ENCODE measurements at places on chromosomes 2 and 18.

DNA sequence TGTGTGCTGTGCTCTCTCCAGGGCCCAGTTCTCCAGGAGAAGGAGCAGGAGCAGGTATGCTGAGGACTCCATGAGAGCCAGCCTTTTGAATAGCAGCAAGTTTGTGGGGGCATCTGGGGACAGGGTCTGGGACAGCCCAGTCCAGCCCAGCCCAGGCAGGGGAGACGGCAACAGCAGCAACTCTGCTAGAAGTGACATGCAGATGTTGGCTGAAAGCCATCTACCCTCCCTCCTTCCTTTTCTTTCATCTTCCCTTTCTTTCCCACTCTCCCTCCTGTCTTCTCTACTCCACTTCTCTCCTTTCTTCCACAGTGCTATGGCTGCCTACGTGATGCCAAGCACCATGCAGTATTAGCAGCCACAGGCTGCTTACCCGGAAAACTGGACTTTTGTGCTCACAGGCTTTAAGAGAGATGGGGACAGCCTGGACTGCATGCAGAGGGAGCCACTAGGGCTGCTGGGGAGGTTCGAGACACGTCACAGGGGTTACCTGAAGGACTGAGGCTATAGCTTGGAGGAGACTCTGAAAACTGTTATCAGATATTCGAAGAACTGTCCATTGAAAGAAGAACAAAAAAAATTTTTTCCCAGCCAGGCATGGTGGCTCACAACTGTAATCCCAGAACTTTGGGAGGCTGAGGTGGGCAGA is 23.8 kb upstream of the YWHAQ start:
- no peak for DNase-seq

DNA sequence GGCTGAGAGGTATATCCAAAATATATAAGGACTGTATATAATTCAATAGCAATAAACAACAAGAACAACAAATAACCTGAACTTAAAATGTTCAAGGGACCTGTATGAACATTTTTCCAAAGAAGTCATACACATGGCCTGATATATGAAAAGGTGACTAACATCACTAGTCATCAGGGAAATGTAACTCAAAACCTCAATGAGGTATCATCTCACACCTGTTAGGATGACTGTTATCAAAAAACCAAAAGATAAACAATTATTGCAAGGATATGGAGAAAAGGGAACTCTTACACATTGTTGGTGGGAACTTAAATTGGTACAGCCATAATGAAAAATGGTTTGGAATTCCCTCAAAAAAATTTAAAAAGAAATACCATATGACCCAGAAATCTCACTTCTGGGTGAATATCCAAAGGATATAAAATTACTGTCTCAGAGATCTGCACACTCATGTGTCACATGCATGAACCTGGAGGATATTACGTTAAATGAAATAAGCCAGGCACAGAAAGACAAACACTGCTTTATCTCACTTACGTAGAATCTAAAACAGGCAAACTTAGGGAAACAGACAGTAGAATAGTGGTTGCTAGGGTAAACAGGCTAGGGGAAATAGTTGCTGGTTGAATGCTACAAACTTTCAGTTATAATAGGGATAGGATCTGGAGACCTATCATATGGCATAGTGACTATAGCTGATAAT is 334.5 kb upstream of the MMADHC start:
- DNase-seq, result no peak

- DNase-seq, result no peak
Observed at GRCh38 chr2:219452361-219453317, 18.0 kb downstream of the SPEG start.

DNA sequence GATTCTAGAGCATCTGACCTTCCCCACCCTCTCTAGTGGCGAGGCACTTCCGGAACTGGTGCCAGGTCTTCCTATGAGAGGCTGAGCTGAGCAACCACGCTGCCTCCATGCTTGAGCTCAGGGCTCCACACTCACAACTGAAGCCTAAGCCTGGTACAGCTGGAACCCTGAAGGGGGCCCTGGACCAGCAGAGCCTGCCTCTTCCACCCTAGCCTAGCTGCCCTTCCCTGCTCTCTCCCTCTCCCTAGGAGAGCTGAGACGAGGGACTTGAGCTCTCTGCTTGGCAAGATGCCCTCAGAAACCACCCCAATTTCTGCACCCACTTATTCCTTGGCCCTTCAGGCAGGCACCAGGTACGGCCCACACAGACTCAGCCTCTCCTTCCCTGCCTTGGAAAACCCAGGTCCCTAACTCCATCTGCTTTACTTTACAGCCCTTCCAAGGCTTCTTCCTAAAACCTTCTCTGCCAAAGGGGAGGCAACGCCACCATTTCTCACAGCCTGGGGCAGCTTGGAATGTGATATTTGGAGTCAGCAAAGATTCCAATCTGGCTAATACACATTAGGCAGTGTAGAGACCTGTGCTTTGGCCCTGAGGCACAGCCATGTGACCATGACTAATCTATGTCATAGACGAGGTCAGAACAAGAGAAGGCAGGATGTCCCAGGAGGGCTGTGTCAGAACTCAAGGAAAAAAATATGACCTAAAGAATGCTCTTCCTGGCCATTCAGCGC is 18.8 kb downstream of the COX7A2L start:
- DNase-seq, result no peak

DNA sequence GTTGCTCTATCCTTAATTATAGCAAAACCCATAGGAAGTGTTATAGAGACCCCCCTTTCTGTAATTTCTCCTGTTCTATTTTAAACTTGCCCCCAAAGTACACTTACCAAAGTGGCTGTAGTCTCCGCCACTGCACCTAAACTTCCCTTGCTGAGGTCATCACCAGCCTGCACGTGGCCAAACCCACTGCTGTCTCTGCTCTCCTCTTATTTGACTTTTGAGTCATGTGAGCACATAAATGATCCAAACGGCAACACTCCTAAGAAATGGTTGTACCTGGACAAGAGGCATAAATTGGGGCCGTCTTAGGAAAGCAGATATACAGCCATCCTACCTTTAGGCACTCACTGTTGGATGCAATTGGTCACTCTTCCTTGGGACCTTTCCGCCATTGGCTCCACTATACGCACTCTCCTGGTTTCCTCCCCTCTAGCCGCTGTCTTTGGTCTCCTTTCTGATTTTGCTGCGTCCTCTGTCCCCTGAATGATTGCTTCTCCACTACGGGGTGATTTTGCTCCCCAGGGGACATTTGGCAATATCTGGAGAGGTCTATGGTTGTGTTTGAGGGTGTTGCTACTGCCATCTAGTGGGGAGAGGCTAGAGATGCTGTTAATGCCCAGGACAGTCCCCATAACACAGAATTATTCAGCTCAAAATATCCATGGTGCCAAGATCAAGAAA is 19.2 kb upstream of the IL36G start:
- peak; percentile 43 for DNase-seq

- no peak for DNase-seq
Observed at GRCh38 chr2:226661789-226662545, 137.7 kb downstream of the IRS1 start.

DNA sequence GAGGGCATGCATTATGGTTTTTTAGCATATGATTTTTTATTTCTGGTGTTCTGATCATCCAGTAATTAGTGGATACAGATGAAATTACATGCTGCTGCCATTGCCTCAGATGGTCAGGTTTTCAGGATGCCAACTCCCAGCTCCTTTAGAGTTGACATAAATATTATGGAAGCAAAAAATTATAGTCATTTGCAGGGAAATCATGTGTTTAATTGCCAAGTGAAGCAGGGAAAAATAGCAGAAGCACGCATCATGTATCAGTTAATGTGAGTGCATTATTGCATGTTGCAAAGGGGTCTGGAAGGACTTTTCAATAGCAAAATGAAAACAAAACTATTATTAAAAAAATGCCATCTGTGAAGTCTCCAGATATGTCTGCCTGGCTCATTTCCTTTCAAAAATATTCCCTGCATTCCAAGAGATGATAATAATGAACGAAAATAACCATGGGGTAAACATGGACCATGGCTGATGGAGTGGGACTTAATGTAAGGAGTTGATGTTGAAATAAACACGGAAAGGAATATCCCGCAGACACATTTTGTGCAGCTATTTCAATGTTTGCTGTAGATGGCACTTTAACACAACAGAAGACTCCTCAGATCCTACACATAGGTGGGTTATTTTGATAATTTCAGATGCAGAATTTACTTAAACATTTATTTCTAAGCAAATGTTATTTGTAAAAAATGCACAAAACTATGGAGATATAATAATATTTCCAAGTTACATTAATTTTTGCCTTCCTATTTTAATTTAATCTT is 87.7 kb upstream of the DYNAP start:
- no peak for DNase-seq

GRCh38 chr2:9069543-9069942 is 66.1 kb upstream of the MBOAT2 start:
- no peak for DNase-seq

- no peak for DNase-seq
Observed at GRCh38 chr2:44203542-44203941, 34.9 kb downstream of the PPM1B start.

DNA sequence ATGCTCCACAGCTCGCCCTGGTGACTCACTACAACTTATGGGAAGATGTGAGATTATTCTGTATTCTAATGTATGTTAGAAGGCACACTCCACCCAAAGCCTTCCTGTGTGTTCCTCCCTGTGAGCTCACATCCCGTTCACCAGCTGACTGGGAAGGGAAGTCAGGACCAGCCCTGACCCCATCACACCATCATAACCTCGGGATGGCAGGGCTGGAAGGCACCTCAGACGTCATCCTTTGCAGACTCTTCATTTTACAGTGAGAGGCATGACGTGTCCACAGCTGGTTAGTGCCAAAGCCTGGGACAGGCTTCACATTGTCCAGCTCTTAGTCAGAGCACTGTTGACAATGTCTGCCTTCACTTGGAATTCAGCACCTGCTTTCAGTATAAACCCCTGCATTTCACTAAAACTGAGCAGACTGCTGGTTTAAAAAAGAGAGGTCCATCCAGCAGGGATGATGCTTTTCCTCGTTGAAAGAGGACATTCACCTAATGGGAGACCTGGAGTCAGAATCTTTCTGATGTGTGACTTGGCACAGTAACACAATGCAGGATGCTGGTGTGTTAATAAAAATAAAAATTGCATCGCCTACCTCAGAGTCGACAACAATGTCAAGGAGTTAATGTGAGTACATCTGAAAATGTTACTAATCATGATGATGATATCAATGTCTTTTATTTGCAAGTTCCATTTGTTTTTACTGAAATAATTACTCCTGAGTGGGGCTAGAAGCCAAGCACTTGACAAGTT is 418.0 kb upstream of the TNP1 start:
- DNase-seq, result no peak

GRCh38 chr2:73292906-73293533 is 328 bp downstream of the EGR4 start:
- DNase-seq, result peak; percentile 42

DNA sequence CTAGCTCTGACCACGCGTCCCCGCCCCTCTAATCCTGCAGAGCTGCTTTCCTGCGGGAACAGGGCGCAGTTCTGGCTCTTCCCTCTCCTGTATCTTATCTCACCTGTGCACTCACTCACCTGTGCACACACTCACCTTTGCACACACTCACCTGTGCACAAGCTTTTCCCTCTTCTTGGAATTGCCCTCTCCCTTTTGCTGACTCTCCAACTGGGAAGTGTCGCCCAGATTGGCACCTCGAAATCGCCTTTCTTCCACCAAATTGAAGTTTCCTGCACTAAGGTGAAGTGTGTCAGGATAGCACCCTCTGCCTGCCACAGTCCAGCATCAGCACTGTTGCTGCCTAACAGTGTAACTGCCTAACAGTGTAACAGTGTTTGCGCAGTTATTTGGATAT is 566 bp upstream of the CMPK2 start:
- peak; percentile 77 for DNase-seq

DNA sequence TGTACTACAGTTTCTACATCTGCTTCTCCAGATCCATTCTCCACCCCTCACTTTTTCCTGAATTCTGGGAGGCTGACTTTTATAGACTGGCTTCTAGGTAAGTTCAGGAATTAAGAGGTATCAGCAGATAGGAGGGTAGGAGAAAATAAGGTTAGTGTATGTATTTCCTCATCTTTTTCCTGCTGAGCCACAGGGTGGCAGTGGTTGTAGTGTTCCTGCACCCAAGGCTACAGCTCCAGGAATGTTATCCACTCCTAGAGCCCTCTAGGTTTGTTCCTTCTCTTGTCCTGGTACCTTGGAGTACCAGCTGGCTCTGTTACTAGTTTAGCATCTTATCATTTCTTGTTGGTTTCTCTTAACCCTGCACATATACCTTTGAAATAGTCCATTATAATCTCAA is 40.7 kb upstream of the C2orf66 start:
- DNase-seq, result no peak

GRCh38 chr2:74632209-74632938 is 15.8 kb downstream of the M1AP start:
- DNase-seq, result peak; percentile 43

DNA sequence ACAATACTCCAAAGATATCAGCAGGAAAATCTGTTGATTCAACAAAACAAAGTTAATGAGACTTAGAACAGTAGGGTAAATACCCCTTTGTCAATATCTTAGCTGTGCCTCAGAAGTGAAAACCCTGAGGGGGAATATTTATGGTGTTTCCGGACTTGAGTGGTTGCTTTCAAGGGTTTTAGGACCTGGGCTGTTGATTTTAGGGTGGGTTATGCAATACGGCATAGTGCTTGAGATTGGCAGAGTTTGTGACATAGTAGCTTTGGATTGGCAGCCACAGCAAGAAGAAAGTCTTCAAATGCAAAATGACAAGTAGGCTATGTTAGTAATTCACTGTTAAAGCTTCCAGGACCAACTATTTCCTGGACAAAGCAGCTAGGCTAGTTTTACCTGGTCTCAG is 826.3 kb upstream of the CDH2 start:
- peak; percentile 19 for DNase-seq

- DNase-seq, result no peak
Observed at GRCh38 chr2:189522435-189523151, 58.0 kb downstream of the SLC40A1 start.

- DNase-seq, result no peak
Observed at GRCh38 chr2:113754160-113754559, 2.3 kb downstream of the SLC35F5 start.

- DNase-seq, result peak; percentile 92
Observed at GRCh38 chr2:63050334-63051041, at the start of gene OTX1. OTX1 (plus strand) TSS chr2:63050830; CDS start chr2:63052991, 2,161 bp downstream.

DNA sequence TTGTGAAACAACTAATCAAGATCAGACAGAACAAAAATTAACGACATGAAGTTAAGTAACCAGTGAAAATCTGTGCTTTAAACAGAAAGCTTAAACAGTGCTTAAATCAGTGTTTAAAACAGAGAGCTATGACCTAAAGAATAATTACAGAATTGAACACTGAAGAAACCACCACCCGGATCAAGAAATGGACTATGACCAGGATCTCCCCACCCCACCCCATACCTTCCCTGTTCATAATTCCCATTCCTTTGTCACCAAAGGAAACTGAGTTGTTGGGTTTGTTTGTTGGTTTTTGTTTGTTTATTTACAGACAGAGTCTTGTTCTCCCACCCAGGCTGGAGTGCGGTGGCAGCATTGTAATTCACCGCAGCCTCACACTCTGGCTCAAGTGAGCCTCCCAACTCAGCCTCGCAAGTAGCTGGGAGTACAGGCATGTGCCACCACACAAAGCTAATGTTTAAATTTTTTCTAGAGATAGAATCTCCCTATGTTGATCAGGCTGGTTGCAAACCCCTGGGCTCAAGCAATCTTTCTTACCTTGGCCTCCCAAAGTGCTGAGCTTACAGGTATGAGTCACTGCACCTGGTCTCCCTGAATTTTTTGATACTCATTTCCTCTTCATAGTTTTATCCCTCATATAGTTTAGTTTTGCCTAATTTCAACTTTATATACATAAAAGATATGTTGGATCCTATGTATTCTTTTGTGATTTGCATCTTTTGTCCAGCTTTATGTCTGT is 8.2 kb upstream of the ALPG start:
- no peak for DNase-seq

Measured in NCI-H146 (cell line).